CD4-positive, alpha-beta T cell (primary cell): ENCODE measurements at places on chromosomes 11 and 22. TPM values are rescaled to one million over a fixed set of nuclear protein-coding genes. Genes with fewer than 3 reads are reported as not detected.

DNA sequence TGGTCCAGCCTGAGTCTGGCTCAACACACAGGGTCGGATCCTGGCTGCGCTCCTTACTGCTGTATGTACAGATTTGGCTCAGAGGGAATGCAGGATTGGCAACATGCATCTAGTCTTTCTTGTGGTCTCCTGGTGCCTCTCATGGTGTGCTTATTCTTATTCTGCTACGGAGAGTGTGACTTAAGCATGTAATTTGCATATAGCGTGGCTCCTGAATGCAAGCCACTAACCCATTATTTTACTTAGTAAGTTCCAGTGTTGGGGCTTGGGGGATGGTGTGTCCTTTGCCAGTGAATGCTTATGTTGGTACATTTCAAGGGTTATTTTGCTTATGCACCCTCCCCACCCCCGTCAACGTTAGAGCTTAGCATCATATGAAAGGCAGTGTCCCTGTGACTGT, 51.2 kb downstream of the PTPRJ start:
- no peak for DNase-seq

DNA sequence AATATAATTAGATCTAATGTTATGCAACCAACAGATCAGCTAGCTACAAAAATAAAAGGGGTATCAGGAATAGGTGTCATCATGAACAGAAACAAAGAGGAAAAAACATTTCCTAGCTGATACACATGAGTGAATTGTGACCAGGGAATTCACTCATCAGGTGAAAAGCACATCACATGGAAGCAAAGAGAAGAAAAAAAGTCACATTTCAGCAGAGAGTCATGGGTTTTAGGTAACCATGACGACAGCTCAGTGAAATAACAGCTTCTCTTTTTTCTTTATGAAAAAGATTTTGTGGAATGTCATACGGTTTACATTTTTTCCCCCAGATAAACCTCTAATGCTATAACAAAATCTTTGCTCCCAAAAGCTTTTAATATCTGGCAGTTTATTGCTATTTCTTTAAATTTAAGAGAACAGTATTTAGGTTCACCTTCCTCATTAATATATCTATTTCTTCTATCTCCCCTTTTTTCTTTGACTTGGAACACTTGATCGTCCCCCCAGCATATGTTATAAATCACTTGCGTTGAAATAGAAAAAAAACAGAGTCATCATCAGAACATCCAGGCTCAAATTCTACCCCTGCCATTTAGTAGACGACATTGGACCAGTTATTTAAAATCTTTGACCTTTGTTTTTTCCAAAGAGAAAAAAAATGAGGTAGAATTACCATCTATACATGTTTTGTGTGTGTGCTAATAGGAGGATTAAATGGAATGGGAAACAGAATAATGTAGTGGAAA, 5.3 kb downstream of the TYR start:
- DNase-seq, result no peak

- DNase-seq, result no peak
Measured at GRCh38 chr11:97516688-97517087, 1126.9 kb downstream of the JRKL start.

- DNase-seq, result no peak
Measured at GRCh38 chr11:117437041-117437790, 109.6 kb downstream of the CEP164 start.

The CCDC73 gene
- not detected for total RNA-seq

The AMBRA1 gene
- 29.4 TPM for total RNA-seq

DNA sequence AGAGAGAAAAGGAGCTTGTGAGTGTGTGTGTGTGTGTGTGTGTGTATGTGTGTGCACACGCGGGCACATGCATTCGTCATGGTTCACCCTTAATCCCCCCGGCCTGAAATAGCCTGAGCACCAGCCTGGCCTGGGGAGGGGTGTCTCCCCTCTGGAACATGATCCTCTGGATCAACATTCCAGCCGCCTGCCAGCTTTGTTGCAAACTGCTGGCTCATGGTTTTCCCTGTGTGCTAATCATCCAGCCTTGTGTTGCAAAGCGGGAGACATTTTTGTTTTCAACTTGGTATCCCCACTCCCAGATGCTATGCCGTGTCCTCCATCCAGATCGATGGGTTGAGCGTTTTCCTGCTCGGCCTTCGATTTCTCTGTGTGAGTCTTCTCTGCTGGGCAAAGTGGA, 94.3 kb downstream of the FEZ1 start:
- DNase-seq, result no peak

- no peak for DNase-seq
Measured at GRCh38 chr11:90753546-90753945, 530.7 kb upstream of the CHORDC1 start.

DNA sequence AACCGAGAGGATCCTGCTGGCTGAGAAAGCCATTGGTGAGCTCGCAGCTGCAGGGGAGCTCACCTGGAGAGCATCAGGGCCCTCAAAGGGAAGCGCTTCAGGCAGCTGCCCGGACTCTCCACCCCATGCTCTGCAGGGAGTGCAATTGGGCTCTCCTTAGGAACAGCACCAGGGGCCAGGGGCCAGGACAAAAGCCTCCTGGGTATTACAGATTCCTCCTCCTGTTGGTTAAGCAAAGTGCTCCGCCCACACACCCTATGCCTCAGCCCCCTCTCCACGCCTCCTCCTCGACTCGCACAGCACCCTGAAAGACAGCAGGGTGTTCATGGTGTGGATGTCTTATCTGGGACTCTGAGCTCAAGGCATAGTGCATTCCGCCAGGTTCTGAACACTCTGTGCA, 139.9 kb downstream of the SHANK2 start:
- no peak for DNase-seq

- DNase-seq, result peak; percentile 30
Measured at GRCh38 chr11:118240999-118241763, 11.0 kb downstream of the MPZL3 start.

The ANO5 gene
- total RNA-seq, result not detected

GRCh38 chr11:121374286-121374985, 77.7 kb upstream of the SORL1 start:
- no peak for DNase-seq

DNA sequence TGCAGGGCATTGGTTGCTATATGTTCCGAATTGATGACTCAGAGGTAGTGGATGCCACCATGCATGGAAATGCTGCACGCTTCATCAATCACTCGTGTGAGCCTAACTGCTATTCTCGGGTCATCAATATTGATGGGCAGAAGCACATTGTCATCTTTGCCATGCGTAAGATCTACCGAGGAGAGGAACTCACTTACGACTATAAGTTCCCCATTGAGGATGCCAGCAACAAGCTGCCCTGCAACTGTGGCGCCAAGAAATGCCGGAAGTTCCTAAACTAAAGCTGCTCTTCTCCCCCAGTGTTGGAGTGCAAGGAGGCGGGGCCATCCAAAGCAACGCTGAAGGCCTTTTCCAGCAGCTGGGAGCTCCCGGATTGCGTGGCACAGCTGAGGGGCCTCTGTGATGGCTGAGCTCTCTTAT, 5.4 kb upstream of the TTC36 start:
- DNase-seq, result no peak

GRCh38 chr11:33059331-33060007, 20.1 kb downstream of the TCP11L1 start:
- DNase-seq, result no peak

The MS4A4A gene
- total RNA-seq, result not detected

- no peak for DNase-seq
Measured at GRCh38 chr22:42470366-42471082, 38.3 kb upstream of the NFAM1 start.

DNA sequence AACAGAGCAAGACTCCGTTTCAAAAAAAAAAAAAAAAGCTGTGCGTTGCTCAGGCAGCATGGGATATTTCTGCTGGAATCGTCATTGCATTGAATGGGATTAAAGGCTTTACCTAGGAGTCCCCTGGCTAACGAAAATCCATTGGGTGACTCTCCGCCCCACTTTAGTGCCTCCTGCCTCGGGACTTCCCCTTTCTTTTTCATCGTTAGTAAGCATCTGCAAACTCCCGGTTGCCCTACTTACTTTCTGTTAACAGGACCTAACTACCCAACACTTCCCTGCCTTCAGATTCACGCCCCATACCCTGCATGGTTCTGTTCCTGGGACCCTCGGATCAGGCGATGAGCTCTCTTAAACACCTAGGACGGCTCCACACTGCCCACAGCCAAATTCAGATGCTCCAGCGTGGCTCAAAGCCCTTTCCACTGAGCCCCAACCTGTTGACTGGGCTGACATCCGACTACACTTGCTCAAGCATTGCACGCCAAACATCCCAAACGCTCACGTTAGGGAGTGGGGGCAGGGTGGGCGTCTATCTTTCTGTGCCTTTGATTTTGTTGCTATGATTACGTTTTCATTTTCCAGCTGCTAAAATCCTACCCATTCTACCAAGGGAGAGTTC, 143.8 kb downstream of the ST3GAL4 start:
- DNase-seq, result no peak

DNA sequence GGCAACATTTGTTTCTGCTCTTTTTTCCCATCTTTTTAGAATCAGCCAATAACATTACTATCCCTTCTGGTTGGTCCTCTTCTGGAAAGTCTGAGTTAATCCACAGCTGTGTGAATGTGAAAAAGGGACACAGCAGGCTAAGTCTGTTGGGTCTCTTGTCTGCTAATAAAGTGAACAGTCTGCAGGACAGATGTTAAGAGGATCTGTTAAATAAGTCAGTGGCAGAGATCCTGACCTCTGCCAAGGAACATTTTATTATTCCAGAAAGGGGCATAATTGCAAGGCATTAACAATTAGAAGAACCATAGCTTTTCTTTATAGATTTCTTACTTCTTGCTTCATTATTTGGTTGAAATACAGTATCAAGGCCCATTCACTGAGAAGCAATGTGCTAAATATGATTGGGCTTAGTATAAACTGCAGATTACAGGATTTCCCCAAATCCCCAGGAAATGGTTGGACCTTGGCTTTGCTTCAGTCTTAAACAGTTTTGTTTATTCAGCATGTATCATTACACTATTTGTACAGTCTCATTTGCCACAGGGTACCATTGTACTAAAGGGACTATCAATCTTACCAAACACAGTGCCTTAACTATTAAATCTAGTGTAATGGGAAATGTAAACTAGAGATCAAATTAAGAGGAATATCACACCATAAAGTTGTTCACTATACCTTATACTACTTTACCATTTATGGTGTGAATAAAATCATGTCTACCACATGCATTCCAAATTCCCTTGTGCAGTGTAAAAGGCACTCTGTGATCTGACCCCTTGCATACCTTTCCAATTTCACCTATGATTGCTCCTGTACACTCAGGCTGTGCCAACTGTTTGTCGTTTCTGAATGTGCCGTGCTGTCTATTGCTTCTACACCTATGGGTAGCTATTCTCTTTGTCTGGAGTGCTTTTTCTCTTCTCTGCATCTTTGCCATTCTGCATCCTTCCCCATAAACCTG, 274.0 kb downstream of the SOX6 start:
- no peak for DNase-seq

The ALDH3B2 gene
- total RNA-seq, result not detected

GRCh38 chr11:118783724-118784495, 7.1 kb downstream of the DDX6 start:
- DNase-seq, result no peak

The PITPNM1 gene
- total RNA-seq, result 94.8 TPM

DNA sequence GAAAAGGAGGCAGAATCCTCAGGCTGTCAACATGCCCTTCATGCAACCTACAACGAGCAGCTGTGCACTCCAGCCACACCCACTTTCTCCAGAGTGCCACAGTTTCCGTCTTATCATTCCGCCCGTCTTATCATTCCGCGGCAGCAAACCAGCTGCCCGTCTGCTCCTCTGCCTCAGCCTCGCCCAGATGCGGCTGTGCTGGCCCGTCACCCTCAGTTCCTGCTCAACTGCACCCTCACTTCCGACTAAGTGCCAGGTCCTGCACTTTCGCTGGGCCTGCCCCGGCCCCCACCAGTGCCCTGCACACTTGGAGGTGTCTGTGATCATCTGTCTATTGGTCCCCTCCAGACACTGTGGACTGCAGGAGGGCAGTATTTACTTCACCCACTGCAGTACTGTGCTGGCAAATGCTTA, 43.7 kb downstream of the MICAL3 start:
- peak; percentile 65 for DNase-seq

DNA sequence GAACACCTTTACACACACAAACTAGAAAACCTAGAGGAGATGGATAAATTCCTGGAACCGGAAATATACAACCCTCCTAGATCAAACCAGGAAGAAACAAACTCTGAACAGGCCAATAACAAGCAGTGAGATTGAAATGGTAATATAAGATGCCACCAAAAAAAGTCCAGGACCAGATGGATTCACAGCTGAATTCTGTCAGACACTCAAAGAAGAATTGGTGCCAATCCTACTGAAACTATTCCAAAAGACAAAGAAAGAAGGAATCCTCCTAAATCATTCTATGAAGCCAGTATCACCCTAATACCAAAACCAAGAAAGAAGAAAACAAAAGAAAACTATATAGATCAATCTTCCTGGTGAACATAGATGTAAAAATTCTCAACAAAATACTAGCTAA, 33.9 kb downstream of the PIWIL3 start:
- no peak for DNase-seq

DNA sequence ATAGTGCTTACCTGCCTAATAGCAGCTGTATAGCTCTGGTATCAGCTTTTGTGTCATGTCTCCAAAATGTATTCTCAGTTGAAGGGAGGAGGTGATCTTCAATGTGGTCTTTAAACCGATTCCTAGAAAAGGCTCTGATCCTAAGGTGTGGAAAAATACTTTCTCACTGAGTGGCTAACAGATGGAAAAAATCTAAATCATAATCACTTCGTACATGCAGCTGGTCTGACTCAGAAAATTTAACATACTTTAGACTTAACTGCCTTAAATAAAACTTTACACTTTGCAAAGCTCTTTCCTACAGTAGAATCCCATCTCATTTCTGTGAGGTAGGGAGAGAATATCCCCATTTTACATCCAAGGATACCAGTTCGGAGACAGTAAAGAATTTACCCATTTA, 38.0 kb downstream of the C2CD3 start:
- DNase-seq, result no peak

The ARRB1 gene
- 27.8 TPM for total RNA-seq

The GLYAT gene
- not detected for total RNA-seq

DNA sequence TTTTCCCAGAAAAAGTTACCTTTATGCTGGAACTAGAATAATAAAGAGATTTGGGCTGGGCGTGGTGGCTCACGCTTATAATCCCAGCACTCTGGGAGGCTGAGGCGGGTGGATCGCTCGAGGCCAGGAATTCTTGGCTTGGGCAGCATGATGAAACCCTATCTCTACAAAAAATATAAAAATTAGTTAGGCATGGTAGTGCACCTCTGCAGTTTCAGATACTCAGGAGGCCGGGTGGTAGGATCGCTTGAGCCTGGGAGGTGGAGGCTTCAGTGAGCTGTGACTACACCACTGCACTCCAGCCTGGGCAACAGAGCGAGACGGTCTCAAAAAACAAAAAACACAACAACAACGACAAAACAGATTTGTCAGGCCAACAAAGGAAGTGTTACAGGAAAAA, 119.3 kb upstream of the OR9Q1 start:
- DNase-seq, result no peak

The IFITM2 gene
- 383 TPM for total RNA-seq
